ENCODE measurements at places on chromosomes 16 and 17.

DNA sequence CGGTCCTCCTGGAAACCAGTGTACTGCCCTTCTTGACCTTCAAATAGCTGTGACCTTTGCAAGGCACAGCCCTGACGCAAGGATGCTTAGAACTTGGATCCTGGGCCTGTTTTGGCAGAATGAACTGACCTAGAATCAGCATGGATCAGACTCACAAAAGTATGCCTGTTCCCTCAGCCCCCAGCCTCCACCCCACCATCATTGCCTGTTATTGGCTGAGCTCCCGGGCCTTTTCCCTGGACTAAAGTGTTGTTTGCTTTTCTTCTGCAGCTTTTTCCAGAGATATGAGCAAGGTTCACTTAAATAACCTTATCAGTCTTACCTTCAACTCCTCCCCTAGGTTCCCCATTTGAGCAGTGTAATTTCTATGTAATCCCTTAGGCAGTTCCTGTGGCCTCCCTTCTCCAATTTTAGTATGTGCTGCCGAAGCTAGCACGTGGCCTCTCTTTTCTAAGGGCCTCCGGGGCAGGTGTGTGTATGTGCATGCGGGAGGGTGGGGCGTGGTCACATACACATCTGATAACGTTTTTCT is 347.4 kb downstream of the MAF start:
- no peak for DNase-seq

GRCh38 chr16:25052151-25052511 is 37.0 kb upstream of the ARHGAP17 start:
- DNase-seq = no peak

DNA sequence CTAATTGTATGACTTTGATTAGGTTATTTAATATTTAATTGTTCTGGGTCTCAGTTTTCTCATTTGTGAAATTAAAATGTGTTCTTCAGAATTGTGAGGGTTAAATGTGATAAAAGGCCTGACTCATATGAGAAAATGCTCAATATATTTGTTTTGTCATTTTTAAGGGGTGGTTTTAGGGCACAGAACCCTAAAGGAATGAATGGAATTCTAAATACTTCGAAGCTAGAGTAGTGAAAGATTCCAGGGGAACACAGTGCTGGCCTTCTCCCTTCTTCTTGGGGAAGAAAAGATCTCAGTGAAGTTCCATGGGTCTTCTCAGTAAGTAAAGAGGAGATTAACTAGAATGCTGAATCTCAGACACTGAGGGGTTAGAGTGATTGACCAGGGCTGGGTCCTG is 3.9 kb upstream of the SMPD3 start:
- DNase-seq = no peak

DNA sequence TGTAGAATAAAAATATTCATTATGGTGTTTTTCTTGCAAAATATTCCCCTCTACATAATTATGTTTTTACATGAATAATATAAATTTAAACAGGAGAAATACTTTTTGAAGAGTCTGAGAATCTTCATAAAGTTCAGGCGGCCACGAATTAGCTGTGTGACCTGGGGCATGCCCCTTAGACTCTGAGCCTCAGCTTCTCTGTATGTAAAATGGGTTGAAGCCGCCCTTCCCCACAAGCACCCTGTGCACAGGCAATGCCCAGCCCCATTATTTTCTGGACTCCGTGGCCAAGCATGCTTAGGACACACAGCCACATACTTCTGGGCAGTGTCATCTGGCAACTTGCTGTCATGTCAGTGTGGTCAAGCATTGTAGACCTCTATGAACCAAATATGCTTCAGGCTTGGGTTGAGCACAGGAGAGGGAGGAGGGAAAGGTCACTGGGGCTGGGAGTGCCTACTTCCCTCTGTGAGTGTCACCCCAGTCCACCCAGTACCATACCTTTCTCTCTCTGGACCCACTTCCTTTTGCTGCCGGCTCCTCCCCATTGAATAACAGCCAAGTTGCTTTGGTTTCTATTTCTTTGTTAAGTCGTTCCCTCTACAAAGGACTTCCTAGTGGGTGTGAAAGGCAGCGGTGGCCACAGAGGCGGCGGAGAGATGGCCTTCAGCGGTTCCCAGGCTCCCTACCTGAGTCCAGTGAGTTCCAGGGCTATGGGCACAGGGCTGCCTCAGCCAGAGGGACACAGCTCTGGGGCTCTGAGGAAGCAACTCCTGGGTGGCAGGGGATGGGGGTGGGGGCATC is at the start of gene LGALS9:
LGALS9 (plus strand) TSS at position 582 of the 804 bp plus-strand sequence; CDS start at position 660, 78 bp downstream.
- no peak for DNase-seq

- DNase-seq = no peak
Measured at GRCh38 chr16:26365161-26365940, 673.6 kb downstream of the HS3ST4 start.

DNA sequence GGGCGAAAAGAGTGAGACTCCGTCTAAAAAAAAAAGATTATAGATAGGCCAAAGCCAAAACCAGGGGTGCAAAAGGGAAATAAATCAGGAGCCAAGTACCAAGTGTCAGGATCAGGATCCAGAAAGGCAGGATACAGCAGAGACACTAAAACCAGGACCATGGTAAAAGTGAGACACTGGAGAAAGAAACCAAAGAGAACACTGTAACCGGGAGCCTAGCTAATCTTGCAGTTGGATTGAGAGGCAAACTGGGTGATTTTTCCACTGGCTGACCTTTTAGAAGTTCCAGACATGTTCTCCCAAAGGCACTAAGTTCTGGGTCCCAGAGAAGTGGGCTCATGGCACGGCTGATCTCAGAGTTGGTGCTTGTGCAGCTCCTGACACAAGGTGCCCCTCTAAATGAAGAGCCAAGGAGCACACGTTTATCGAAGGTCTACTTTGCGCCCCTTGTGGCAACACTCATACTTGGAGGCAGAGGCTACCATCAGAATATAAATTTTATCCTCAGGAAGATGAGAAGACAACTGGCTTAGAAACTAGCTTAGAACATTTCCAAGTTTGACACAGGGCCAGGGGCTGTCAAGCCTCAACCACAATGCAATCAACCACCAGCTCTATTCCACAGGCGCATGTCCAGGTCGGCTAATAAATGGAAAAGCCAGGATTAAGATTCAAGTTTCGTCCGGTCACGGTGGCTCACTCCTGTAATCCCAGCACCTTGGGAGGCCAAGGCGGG is 27.5 kb upstream of the HELZ start:
- no peak for DNase-seq

- no peak for DNase-seq
Measured at GRCh38 chr16:51450376-51450775, 299.3 kb upstream of the SALL1 start.

GRCh38 chr16:85988723-85989313 is 89.9 kb downstream of the IRF8 start:
- DNase-seq = no peak

- no peak for DNase-seq
Measured at GRCh38 chr16:88403794-88404581, 21.2 kb downstream of the ZNF469 start.

DNA sequence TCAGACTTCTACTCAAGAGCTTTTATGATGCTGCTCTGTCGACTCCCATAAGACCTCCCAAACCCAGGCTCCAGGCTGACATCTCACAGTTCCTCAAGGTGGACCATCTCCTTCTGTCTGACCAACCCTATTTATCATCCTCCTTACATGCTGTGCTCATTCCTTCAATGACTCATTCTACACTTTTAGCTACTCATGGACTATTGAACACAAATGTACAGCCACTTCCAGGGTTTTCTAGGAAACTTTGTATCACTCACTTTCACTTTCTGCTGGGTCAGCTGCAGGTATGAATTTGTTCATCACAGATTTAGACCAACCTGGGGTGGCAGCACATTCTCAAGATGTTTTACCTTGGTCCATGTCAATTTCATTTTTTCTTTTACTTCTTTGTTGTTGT is 162.4 kb upstream of the FAM20A start:
- DNase-seq = no peak

GRCh38 chr16:25210758-25211157 is 6.0 kb upstream of the AQP8 start:
- no peak for DNase-seq

- no peak for DNase-seq
Measured at GRCh38 chr16:27366687-27367460, 35.1 kb upstream of the IL21R start.

- no peak for DNase-seq
Measured at GRCh38 chr16:27217256-27217655, 13.9 kb downstream of the KDM8 start.

- peak; percentile 43 for DNase-seq
Measured at GRCh38 chr16:16127469-16128116, 95.7 kb downstream of the ABCC6 start.

DNA sequence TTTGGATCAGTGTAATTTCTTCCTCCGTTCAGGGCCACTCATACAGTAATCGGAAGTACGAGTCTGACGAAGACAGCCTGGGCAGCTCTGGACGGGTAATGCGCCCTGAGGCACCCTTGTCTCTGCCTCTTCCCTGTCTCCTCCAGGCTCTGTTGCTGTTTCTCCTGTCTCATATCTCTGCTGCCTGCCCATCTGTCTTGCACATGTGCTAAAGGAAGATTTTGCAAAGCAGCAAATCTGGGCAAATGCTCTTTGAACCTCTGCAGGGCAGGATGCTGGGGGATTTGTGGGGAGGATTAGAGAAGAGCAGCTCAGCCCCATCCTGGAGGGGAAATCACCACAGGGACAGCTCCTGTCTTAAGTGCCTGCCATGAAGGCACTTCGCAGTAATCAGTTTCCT is 32.4 kb upstream of the POLR3E start:
- DNase-seq = no peak

GRCh38 chr17:75889454-75889853 is 7.3 kb downstream of the TRIM65 start:
- DNase-seq = no peak

- DNase-seq = no peak
Measured at GRCh38 chr17:35046740-35047283, 16.7 kb downstream of the RFFL start.

GRCh38 chr17:68352041-68352440 is 60.7 kb downstream of the ARSG start:
- no peak for DNase-seq

- DNase-seq = no peak
Measured at GRCh38 chr16:70675851-70676513, 9.9 kb downstream of the MTSS2 start.

DNA sequence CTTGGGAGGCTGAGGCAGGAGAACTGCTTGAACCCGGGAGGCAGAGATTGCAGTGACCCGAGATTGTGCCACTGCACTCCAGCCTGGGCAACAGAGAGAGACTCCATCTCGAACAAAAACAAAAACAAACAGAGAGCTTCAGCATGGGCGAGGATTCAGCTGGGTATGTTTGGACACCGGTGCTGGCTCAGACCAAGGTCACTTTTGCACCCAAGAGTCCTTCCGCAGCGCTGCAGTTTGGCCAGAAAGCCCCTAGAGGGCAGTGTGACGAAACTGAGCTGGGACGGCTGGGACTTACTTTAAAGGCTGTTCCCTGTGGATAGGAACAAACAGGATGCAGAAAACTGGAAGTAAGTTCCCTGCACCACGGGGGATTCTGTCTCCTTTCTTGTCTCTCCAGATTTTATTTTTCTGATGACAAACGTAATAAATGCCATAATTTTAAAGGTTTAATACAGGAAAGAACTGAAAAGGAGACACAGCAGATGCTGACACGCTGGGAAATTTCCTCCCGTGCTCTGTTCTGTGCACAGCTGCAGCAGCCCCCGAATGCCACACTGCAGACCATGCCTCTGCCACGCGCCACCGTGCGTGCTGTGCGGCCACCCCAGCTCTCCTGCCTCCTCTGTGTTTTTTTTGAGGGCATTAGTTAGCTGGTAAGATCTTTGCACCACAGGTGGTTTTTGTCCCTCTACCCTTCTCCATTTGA is 25.2 kb upstream of the USP36 start:
- peak; percentile 68 for DNase-seq

DNA sequence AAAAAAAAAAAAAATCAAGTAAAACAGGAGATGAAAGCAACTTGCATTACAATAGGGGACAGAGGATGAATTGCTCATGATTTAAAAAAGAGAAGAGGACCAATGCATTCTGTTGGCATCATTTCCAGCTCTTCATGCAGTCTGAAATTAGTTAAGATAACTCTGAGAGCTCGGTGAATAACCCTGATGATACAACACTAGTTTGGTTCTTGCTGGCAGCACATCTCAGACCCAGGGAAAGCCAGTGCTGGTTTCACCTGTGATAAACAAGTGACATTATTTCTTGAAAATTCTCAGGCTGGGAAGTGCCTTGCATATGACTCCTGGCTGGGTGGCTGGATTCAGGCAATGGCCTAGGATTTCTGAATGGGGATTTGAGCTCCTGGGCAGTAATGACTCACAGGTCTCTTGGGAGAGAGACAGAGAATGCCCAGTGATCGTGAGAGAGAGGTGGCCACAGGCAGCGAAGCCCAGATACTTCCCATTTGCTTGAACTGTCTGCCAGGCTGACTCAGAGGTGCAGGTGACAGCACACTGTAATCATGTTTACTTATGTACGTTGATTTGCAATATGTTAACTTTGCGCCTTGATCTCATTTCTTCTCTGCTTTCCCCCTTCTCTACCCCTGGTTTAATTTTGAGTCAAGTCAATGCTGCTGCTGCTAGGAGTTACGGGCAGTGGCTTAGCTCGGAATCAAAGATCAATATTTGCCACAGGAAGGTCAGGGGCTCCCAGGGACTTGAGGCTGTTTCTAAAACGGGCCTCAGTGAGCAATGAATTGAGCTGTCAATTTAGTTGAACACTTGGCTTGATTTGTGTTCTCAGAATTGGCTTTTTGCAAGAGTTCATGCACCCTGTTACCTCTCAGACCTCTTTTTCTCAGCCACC is 27.1 kb downstream of the ARSG start:
- DNase-seq = no peak

GRCh38 chr17:60501589-60501988 is 24.5 kb downstream of the APPBP2 start:
- no peak for DNase-seq

DNA sequence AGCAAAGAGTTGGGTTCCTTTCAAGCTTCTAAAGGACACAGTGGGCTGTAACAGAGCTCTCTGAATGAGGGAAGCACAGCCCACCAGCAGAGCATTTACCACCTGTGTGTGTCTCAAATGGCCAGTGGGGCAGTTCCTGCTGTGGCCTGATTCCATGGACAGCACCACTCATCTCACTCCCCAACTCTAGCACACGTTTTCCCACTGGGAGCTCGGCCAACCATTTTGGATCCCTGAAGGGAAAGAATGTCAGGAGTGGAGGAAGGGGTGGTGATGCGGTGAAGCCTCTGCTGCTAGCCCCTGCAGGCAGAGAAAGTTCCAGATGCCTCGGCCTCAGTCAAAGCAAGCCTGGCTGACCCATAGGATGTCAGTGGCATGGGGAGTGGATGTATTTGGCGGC is 86.6 kb downstream of the PLXDC1 start:
- DNase-seq = no peak

DNA sequence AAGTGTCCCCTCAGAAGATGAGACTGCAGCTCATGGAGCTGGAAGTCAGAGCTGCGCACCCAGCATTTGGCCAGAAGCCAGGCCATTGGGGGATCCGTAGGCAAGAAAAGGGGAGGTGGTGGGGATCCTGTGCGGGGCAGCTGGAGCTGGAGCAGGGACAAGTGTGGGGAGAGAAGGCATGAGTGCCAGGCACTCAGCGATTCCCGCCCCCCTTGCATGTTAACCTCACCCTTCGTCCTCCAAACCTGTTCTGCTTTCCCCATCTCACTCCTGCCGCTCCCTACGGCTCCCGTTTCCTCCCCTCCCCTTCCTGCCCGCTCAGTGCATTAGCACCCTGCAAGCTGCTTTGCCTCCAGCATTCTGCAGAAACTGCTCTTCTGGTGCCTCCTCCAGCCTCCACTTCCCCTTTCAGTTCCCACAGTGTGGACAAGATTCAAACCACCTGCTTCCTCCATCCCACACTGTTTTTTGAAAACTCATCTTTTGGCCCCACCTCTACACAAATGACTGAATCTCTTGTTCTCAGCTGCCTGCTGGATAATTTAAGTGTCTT is 5.6 kb downstream of the ALOX15 start:
- no peak for DNase-seq
